Fibroblast of skin of scalp (primary cell): ENCODE measurements at places on chromosomes 6 and 20.

DNA sequence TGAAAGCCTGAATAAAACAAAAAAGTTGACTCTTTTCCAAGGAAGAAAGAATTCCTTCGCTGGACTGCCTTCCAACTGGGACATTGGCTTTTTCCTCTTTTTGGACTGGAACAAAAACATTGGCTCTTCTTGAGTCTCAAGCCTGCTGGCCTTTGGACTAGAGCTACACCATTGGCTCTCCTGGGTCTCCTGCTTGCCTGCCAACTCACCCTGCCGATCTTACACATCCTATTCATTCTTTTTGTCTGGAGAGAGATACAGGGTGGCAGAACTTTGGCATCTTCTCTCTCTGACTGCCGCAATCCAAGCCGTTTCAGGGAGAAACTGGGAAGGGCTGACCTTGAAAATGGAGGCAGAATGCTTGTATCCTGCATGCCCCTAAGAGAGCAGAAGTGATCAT, 20.2 kb downstream of the DDO start:
- DNase-seq = no peak

DNA sequence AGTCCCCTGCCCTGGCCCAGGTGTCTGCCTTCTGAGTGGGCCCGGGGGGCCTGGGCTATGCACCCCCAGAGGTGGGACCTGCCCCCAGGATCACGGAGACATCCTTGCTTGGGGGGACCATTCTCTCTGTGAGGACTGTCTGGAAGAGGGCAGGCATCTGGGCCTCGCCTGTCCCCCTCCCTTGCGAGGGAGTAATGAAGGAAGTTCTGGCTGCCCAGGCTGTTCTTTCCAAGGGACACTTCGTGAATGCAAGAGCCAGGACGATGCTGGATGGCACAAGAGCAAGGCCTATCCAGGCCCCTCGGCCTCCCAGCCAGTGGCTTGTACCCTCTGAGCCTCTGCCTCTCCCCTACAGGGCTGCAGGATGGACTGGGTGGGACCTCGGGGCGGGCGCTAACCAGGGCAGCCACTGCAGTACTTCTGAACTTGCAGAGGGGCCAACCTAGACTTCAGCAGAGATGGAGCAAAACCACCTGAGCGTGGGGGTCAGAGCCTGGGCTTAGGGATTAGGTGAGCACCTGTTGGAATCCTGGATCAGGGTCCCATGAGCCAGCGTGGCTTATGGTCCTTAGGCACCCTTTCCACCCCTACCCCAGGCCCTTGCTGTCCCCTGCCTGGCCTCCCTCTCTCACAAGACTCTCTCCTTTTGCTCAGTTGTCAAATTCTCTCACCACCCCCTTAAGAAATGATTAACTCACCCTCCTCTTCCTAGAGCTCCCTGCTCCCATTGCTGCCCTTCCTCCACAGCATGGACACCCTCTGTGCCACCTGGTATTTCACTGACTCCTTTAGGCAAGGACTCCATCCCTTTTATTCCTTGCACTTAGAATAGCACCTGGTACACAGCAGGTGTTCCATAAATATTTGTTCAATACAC, 53.2 kb downstream of the CTCFL start:
- DNase-seq = no peak

GRCh38 chr20:64162239-64162910, 1.9 kb upstream of the MYT1 start:
- no peak for DNase-seq

GRCh38 chr6:70592391-70593117, 25.8 kb downstream of the SDHAF4 start:
- DNase-seq = peak; percentile 6

- DNase-seq = peak; percentile 19
These were observed 26.7 kb downstream of the MDN1 start for GRCh38 chr6:89792881-89793280.

DNA sequence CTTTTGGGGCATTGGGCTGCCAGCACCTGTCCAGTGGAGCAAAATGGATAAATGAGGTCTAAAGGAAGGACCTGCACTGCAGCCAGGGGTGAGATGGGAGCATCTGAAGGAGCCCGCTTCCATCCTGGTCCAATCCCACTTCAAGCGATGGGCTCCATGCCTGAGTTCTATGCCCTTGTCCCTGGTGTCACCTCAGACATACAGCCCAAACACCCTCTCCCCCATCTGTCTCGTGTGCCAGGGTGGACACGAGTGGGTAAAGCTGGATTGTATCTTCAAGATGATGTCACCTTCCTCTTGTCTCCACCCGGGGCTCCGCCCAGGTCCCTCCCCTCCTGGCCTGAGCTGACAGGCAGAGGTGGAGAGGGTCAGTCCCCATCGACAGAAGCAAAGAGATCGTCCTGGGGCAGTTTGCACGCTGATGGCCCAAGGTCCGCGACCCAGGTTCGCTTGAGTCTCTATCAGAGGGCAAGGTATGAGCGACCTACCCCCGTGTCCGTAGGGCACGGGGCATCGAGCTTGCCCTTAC, 544 bp downstream of the SMIM29 start:
- peak; percentile 23 for DNase-seq

DNA sequence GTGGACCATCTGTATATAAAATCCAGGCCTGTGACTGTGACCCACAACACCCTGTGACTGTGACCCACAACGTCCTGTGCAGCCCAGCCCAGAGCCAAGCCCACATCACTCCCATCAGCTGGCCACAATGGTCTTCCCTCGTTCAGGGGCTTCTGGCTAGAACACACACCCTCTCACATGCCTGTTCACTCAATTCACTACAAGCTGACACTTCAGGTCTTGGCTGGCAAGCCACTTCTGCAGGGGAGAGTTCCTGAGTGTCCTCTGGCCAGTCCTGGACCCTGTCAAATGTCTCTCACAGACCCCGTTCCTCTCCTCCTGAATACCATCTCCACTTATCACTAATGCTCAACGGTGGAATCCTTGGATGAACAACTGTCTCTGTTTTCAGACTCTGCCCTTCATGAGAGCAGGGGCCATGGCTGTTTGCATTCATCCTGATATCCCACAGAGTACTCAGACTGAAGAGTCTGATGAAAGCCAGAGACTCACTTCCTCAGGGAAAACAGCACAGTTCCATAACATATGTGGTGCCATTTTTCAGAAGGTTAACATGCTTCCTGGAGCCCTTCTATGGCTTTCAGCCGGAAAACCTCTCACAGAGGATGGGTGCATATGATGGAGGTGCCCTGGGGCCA, 56.0 kb downstream of the MYH7B start:
- DNase-seq = no peak

GRCh38 chr6:145899915-145900569, 64.1 kb downstream of the SHPRH start:
- no peak for DNase-seq

DNA sequence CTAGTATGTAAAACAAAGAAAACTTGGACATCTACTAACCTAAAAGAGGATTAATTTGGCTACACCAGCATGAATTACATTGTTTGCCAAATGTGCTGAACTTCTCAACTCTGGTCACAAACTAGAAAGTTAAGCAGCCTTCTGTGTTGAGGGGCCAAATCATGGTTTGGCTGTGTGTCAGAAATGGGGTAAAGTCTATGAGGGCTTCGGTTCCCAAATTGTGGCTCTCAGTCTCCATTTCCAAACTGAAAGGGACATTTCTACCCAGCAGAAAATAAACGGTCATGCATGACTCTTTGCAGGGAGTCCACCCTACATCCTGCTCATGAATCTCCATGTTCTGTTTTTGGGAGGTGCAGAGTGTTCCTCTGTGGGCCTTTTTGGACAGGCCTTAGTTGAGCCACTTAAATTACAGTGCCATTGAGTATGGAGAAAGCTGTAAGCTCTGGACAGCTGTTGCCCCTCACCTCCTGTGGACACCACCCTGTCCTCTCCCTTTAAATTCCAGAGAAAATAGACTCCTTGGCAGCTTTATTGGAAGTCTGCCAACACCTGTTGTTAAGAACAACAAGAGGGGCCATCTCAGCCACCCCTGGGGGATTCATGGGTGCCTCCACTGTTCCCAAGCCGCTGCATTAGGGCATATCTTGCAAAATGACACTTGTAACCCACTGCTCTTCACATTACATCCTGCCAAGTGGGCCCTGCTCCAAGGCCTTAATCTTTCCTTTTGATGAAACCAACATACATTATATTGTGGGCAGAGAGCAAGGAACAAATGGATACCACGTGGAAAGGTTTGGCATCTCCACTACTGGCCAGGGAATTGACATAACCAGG, 27.5 kb upstream of the SNRPC start:
- DNase-seq = no peak

GRCh38 chr20:24816907-24817306, 132.2 kb upstream of the CST7 start:
- no peak for DNase-seq

DNA sequence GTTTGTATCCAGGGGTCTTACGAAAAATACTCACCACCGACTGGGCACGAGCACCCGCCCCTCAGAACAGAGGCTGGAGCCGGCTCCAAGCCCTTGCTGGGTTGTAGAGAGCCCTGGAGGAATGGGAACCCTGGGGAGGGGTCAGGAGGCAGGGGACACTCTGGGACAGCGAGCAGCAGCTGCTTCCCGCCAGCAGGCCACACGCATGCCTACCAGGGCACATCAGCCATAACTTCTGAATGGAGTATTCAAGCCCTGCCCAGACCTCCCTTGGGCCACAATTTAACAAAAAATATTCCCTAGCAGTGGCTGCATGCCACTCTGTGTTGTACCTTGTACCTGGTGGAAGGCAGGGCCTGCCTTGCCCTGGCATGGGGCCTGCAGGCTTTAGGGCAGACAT, 31.6 kb upstream of the CD93 start:
- DNase-seq = no peak

GRCh38 chr6:136880748-136881460, 41.2 kb upstream of the SLC35D3 start:
- DNase-seq = no peak

DNA sequence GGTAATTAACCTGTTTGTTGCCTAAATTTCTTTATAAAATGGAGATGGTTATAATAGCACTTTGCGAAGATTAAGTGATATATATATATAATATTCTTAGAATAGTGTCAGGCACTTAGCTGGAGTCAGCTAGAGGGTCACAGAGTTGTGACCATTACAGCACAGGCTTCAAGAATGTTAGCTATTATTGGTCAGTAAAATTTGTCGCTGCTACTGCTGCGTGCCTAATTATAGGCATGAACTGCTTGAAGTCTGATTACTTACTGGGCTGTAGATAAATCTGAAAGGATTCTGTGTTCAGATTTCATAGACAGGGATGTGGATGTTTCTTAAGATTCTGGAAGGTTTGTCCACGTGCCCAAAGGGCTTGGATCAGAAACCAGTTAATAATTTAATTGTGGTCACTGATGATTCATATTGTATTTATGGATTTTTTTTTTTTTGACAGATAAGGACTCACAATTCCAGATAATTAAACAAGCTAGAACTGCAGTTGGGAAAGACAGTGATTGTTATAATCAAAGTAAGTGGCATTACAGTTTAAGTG, 4.7 kb downstream of the SNRNP48 start:
- DNase-seq = no peak

DNA sequence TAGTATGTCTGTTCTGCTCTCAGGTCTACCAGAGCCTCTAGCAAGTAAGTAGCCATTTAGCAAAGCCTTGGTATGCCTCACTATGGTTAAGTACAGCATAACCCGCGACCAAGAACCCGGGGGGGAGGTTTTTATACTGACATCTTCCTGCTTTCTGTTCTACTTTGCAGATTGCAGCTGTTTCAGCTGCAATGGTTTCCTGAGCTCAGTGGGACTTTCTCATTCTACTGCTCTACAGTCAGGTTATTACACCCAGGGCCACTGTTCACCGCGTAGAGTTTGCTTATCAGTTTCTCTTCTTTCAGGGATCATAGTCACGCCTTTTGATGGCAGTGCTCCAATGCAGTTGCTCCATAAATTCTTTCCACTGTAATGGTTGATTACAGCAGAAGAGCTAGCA, 631.3 kb downstream of the TFAP2A start:
- no peak for DNase-seq

- peak; percentile 7 for DNase-seq
These were observed 158.8 kb downstream of the DST start for GRCh38 chr6:56483929-56484328.

DNA sequence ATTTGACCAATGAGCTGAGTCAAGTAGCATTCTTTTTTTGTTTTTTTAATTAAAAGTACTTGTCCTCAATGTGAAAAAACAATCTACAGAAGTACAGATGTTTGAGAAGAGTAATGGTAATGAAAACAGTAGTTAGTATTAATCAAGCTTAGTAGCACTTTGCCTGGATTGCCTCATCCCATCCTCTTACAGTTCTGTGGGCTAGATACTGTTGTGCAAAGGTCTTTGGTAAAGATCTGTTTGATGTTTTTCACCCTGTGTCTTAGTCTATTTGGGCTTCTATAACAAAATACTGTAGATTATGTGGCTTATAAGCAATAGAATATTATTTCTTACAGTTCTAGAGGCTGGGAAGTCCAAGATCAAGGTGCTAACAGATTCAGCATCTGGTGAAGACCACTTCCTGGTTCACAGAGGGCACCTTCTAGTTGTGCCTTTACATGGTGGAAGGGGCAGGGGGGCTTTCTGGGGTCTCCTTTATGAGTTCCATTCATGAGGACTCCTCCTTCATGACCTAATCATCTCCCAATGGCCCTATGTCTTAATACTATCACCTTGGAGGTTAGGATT, 84.3 kb downstream of the SHLD1 start:
- DNase-seq = no peak

GRCh38 chr6:47456536-47456975, 21.0 kb upstream of the CD2AP start:
- DNase-seq = no peak

GRCh38 chr20:31837896-31838397, 7.5 kb downstream of the FOXS1 start:
- peak; percentile 81 for DNase-seq

DNA sequence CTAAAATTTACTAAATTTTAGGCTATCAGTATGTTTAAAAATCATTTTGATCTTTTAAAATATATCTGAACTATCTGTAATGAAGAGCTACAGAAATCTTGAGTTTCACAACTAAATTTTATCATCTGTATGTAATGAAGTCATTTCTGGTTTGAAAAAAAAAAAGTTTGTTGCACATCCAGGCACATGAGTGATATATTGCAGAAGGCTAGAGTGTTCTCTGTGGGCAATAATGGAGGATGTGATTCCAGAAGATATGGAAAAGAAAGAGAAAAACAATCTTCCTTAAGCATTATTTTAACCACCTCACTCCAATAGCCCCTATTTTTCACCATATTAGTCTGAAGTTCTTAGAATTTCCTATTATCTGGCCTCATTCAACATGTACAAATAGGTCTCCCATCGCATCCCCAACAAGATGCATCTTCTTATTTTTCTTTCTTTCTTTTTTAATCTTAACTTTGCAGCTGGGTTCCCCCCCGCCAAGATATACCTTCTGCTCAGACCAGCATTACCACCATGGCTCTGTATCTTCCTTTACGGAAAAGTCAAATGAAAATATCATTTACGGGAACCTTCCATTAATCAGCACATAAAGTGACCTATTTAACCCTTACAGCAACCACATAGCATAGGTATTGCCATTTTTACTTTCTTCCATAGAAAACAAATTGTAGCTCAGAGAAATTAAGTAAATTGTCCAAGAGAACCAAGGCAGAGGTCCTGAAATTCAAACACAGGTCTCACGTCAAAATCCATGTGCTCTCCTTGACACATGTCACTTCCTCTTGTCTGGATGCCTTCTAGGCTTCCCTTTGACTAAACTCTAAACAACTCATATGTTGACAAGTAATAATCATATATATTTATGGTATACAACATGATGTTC, 116.9 kb downstream of the KIF13A start:
- no peak for DNase-seq

- no peak for DNase-seq
These were observed 1.1 kb downstream of the RNF144B start for GRCh38 chr6:18388271-18388670.
